NCI-H524 (cell line): ENCODE measurements at places on chromosomes 1 and 21.

- no peak for DNase-seq
Measured at GRCh38 chr1:17998889-17999288, 108.7 kb upstream of the IGSF21 start.

GRCh38 chr21:31011412-31011811 is 26.9 kb downstream of the KRTAP19-8 start:
- no peak for DNase-seq

GRCh38 chr1:3221112-3222041 is 152.4 kb downstream of the PRDM16 start:
- no peak for DNase-seq

DNA sequence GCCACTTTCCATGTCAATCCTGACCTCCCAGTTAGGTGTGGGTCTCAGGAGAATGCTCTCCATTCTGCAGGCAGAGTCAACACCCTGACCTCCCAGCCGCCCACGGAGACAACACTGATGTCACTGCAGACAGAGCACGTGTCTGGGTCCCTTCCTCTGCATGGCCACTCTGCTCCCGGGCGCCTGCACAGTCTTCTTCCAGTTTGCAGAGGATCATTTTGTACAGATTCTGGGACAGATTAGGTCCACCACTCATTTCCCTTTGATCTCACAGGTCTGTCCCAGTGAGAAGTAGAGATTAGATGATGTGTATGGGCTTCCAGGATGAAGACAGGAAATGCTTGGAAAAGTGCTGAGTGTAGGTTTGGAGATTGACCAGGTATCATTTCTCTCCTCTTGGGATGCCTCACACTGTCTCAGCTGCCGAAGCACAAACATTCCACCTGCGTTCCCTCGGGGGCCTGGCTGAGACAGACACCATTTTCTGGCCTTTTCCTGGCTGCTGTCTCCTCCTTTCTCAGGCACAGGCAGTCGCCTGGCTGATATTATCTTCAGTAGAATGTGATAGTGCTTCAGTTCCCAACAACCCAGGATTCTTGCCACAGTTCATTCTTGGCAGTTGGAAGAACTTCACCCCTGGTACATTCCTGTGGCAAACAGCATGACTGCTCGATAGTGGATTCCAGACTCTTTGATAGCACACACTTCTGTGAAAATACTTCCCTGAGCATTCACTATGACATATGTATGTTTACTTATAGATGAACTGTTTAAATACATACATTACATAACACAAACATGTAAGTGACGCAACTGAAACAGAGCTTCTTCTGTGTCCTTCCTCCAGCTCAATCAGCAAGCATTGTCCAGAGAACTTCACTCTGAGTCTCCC is 7.9 kb downstream of the MYBPHL start:
- DNase-seq = no peak

- DNase-seq = peak; percentile 44
Measured at GRCh38 chr1:119713039-119713748, 1.5 kb downstream of the PHGDH start.

GRCh38 chr1:234777856-234778220 is 167.9 kb upstream of the IRF2BP2 start:
- no peak for DNase-seq

GRCh38 chr1:230827081-230827681 is 41.1 kb downstream of the C1orf198 start:
- DNase-seq = peak; percentile 62

DNA sequence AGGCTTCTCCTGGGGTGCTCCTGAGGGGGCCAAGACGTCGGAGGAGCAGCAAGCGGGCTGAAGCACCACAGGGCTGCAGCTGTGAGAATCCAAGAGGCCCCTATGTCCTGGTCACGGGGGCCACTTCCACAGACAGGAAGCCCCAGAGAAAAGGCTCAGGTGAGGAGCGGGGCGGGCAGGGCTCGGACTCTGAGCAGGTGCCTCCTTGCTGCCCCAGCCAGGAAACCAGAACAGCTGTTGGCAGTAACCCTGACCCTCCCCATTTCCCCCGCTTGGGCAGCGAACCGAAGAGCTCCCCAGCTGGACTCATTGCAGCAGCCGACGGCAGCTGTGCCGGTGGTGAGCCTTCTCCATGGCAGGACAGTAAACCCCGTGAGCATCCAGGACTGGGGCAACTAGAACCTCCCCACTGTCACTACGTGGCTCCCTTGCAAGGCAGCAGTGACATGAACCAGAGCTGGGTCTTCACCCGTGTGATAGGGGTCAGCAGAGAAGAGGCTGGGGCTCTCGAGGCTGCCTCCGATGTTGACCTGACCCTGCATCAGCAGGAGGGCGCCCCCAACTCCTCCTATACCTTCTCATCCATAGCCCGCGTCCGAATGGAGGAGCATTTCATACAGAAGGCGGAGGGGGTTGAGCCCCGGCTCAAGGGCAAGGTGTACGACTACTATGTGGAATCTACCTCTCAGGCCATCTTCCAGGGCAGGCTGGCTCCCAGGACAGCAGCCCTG is 625 bp downstream of the KLHDC7A start:
- peak; percentile 88 for DNase-seq
